ENCODE measurements at places on chromosomes 3 and 15.

DNA sequence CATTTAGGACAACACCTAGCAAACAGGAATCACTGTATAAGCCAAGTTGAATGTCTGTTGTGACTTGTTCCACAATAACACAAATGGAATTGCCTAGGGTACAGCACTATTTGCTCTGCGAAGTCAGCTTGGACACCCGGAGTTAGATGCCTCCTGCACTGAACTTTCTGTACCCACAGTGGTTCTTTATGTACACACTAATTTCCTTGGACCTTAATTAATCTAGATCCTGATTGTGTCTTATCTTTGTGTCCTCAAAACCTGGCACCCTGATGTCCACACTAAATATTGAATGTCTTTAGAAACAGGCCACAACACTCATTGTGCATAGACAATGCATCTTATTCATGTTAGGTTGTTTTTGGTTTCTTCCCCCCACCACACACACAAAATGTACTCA, 278.9 kb upstream of the NR2F2 start:
- DNase-seq = no peak

DNA sequence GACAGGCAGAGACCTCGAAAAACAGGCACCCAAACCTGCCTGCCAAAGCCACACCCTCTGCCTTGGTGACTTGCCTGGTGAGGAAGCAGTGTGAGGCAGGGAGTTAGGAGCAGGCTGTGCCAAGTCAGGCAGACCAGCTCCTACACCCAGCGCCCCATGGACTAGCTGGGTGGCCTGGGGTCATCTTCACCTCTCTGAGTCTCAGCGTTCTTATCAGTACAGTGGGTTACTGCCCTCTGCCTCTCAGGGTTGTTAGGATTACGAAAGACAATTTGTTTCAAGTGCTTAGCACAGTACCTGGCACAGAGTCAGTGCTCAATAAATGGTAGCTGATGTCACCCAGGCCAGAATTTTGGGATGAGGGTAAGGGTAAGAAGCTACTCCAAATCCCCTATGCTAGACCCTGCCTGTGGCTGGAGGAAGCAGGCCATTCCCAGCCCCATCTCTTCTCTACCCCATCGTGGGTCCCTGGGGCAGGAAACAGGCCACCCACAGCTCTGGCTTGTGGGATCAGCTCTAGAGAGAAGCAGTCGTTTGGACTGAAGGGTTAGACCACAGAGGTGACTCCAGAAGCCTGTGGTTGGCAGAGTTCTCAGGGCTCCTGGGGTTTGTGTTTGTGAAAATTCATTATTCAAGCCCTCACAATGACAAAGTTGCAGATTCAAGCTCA, 10.1 kb downstream of the SLC51B start:
- no peak for DNase-seq

DNA sequence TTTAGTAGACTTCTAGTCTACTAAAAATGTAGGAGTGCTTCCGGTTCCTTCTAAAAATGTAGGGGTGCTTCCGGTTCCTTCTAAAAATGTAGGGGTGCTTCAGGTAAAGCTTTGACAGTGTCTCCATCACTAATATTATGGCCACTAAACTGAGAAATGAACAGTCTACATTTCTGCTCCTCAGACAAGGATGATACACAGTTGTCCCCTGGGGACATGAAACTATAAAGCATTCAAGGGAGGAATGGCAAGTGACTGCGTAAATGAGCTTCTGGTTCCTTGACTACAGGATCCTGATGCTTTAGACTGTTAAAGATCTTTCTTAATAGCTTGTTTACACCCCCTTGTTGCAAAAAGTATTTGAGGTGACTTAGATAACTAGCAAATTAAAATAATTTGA, 53.9 kb upstream of the SLC9A9 start:
- no peak for DNase-seq

DNA sequence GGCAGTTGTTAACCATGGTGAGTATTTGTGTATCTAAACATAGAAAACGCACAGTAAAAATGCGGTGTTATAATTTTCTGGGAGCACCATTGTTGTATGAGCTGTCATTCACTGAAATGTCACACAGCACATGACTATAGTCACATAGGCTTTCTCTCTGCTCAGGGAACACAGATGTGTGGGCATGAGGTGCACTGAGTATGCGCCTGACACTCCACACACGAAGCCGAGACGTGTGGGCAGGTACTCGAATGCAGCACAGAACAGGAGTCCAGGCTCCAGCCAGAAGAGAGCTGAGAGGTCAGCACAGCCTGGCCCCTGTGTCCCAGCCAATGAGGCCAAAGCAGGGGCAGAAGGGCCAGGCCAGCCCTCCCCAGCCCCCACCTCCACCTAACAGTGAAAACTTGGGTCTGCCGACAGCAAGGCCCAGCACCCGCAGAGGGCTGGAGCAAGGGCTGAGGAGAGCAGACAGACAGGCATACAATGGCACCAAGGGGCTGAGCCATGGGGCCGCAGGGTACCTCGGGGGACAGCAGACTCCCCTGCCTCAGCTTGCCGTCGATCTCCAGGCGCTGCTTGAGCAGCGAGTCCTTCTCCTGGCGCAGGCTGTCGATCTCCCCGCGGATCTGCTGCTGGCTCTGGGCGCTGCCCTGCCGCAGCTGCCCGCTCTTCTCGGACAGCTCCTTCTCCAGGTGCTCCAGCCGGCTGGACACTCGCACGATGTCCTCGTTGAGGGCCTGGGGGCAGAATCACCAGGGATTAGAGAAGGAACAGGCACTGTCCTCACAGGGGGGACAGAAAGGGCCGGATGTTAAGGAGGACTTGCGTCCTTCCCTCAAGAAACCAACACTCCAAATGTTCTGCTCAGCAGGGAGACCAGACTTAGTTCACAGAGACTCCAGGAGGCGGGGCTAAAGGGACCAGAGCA, 24.0 kb downstream of the KIF7 start:
- DNase-seq = no peak

- DNase-seq = no peak
These were observed 63.8 kb downstream of the LPP start for GRCh38 chr3:188217726-188218125.

- no peak for DNase-seq
These were observed 43.6 kb upstream of the DCBLD2 start for GRCh38 chr3:98945101-98945524.

- no peak for DNase-seq
These were observed 29.8 kb downstream of the DNAJC19 start for GRCh38 chr3:180959691-180960090.

DNA sequence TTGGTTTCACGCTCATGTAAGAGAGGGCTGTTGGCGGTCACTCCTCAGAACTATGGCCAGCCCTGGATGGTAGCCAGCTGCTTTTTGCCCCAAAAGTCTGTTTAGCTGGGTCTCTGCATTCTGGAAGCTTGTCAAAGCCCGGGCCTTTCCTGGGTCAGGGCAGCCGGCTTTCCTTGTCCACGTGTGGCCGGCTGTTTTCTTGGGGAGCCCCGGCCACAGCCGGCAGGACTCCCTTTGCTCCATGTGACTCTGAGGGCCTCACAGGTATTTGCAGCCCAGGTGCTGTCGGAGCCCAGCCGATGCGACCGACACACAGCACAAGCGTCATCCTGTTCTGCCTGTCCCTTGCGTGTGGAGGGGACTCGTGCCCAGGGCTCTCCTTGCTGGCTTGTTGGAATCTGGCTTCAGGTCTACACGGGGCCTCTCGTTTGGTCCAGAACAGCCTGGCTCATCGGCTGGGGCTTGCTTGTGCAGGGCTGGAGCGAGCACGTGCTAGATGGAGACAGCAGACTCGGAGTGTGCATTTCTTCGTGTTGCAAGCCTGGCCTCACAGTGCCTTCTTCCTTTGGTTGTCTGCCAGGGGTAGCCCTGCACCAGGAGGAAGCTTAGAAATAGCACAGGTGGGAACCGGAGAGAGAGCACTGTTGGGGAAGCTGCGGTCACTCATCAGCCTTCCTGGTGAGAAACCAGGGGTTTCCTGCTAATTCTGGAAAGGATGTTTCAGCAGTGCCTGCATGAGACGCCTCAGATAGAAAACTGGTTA, 51.5 kb downstream of the PGPEP1L start:
- peak; percentile 98 for DNase-seq

DNA sequence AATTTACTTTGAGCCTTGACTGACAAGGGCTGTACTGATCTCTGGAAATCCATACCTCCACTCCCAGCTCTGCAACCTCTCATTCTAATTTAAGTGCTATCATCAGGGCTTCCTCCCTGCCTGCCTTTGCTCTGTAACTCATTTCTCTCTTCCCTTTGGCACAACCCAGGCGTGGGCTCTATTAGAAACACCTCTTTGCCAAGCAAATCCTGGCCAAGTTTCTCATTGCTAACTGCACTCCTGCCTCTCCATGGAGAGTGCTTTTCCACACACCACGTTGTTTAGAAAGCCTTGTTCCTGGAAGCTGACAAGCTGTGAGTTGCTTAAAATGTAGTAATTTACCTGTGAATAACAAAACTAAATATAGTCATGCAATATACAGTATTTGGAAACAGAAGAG, 20.1 kb upstream of the FSTL1 start:
- DNase-seq = no peak

GRCh38 chr3:15470261-15470660, 42.9 kb downstream of the EAF1 start:
- no peak for DNase-seq

GRCh38 chr15:85415783-85416182, 35.4 kb downstream of the AKAP13 start:
- DNase-seq = no peak

GRCh38 chr15:98746375-98747155, 98.2 kb downstream of the IGF1R start:
- DNase-seq = no peak

DNA sequence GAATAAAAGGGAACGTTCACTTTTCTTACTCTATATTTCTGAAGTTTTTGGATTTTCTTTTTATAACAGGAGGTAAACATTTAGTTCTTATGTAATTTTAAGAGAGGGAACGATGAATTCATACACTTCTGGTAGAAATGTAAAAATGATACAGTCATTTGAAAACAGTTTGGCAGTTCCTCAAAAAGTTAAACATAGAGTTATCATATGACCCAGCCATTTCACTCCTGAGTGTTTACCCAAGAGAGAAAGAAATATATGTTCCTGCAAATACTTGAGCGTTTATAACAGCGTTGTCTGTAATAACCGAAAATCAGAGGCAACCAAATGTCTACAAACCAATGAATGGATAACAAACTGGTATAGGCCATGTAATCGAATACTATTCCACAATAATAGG, 20.8 kb upstream of the CCR9 start:
- no peak for DNase-seq

- no peak for DNase-seq
These were observed 185.4 kb downstream of the XXYLT1 start for GRCh38 chr3:195085356-195086130.

GRCh38 chr3:38829404-38829803, 13.4 kb upstream of the SCN10A start:
- DNase-seq = no peak

GRCh38 chr3:5006755-5007202, 27.5 kb downstream of the BHLHE40 start:
- peak; percentile 51 for DNase-seq
